ENCODE measurements at places on chromosomes 11 and 22.

DNA sequence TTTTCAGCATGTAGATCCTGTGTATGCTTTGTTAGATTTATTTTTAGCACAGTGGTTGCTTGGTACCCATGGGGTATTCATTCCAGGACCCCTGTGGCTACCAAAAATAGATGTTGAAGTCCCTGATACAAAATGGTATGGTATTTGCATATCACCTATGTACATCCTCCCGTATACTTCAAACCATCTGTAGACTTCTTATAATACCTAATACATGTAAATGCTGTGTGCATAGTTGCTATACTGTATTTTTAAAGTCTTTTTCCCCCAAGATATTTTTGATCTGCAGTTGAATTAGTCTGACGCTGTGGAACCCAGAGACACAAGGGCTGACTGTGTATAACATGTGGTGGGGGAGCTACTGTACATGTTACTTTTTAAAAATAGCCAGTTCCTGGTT is 101.1 kb downstream of the ATXN10 start:
- no peak for DNase-seq

- no peak for DNase-seq
Measured at GRCh38 chr11:8222820-8223512, 40.7 kb downstream of the LMO1 start.

DNA sequence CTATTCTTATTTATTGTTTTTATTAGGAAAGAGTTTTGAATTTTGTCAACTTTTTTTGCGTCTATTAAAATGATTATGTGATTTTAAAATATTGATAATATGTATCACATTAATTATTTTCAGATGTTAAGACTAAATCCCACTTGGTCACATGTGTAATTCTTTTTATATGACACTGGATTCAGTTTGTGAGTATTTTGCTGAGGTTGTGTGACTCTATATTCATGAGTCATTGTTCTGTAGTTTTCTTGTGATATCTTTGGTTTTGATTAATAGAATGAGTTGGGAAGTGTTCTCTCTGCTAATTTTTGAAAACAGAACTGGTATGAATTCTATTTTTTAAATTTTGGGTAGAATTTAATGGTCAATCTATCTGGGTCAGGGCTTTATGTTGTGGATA is 317.9 kb downstream of the ETS1 start:
- no peak for DNase-seq

- no peak for DNase-seq
Measured at GRCh38 chr11:102451041-102451680, 1.4 kb downstream of the TMEM123 start.

GRCh38 chr22:25172153-25172552 is 27.5 kb upstream of the CRYBB3 start:
- DNase-seq = no peak

DNA sequence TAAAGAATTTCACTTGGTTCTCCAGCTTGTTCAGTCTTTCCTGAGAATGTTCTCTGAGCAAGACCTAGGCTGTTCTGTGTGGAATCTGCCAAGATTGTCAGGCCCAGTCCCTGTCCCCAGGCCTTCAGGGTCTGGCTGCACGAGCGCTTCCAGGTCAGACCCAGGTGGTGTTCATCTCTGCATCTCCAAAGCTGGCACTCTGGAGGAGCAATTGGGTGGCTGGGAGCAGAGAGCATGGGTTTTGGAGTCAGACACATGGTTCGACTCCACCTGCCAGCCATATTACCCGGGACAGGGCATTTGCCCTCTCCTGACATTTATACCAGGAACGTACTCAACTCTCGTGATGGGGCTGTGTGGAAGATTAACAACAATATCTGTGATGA is 8.8 kb downstream of the CD5 start:
- no peak for DNase-seq

DNA sequence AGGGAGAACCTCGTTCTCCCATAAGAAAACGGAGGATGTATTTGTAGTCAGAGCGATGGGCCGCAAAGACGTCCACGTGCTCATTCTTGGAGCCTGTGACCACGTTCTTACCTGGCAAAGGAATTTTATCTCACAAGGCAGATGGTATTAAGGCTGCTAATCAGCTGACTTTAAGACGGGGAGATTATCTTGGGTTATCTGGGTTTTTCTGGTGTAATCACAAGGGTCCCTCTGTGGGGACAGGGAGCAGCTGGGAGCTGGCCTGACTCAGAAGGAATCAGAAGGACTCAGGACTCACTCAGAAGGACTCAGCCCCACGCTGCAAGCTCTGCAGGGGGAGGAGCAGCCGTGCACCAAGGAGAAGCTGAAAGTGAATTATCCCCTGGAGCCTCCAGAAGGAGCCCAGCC is 7.5 kb upstream of the SIGIRR start:
- no peak for DNase-seq

- DNase-seq = no peak
Measured at GRCh38 chr11:121533601-121534000, 80.8 kb upstream of the SORL1-AS1 start.

DNA sequence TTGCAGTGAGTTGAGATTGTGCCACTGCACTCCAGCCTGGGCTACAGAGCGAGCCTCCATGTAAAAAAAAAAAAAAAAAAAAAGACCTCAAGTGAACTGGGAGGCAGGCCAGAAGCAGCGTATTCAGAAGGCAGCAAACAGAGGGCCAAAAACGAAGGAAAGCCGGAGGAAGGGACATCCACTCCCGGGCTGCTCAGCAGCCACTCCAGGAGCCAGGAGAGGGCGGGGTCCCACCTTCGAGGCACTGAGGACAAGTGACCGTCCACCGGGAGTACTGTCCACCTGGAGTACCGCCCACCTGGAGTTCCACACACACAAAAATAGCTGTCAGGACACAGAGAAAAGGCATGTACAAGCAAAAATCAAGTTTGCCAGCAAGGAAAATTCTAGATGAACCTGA is 5.5 kb downstream of the TOLLIP start:
- DNase-seq = no peak

GRCh38 chr11:61102667-61103571 is 630 bp downstream of the CD5 start:
- DNase-seq = no peak

DNA sequence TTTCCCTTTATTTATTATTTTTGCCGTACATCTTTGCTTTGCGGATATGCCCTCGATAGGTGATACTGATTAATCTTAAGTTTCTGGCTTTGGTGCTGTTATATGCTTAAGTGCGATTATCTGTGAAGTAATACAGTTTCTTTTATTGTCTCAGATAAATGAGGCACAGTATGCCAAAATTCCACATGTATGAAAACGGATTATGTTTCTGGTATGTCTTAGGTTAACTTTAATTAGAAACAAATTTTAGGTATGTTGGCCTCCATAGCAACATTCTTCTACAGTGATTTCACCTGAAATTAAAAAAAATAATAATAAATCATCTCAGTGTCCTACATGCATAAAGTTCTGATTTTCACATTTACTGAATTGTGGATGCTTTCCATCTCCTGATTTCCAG is 119.2 kb downstream of the ARHGAP42 start:
- DNase-seq = no peak

GRCh38 chr11:119178166-119178680 is 7.1 kb upstream of the NHERF4 start:
- DNase-seq = no peak

DNA sequence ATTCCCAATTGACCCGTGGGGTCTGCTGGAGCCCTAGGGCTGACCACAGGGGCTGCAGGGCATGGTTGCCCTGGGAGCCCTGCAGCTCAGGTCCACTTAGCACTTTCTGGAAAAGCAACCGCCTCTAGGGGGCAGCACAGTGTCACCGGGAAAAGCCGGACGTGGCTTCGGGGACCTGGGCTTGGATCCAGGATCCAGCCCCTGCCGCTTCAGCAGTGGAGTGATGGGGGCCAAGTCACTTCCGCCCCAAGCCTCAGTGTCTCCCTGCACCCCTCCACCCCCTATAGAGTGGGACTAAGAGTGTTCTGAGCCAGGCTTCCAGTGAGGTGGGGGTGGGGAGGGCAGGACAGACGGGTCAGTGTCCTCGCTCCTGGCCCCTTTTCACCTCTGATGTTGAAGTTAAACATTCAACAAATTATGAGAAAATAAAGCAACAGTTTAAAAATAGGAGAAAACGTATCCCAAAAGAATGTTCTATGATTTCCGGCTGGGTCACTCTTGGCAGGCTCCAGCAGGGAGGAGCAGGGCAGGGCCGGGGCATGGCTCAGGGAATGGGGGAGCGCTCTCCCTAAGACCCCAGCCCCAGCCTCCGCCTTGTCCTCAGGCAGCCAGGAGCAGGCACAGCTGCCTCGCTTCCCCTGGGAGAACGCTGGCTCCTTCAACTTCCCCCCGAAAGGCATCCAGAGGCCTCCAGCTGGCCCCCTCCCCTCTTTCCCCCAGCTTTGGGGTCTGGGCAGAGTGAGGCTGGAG is 96.5 kb upstream of the FGF3 start:
- DNase-seq = peak; percentile 31

- DNase-seq = no peak
Measured at GRCh38 chr22:48234011-48234410, 1471.6 kb downstream of the TBC1D22A start.

GRCh38 chr11:123431619-123432018 is 1.6 kb downstream of the GRAMD1B start:
- no peak for DNase-seq

DNA sequence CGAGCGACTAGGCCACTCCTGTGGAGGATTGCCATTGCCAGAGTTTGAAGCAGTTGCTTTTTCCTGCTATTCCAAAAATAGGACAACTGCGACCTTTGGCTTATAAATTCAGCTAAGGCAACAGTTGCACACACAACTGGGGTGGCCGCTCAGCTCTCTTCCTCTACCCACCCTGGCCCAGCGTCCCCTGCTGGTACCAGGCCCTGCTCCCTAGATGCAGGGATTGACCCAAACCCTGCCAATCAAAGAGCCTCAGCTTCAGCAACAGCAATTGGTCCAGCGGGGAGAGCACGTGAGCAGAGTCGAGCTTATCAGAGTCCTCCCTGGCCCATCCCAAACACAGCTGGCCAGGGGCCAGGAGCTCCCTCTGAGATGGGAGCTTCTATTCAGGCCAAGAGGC is 22.0 kb upstream of the CABP2 start:
- DNase-seq = no peak

DNA sequence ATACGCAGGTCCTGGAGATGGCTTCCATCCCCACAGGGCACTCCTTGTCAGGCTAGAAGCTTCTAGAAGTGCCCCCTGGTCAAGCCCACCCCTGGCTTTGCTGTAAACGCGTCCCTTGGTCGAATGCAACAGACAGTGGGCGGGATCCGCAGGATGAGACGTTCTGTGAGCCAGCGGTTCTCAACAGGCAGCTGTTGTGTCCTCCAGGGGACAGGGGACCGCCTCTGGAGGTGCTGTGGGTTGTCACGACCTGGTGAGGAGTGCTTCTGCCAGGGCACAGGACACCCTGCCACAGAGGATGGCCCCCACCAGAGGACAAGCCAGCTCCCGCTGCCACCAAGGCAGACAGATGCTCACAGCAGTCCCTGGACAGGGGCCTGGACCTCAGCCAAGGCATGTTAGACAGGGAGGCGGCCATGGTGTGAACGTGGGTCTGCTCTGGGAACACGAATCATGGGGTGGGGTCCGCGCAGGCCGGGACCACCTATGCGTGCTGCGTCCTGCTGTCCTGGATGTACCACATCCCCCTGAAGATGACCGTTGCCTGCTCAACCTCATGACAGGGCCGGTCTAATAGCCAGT is 11.7 kb downstream of the CRELD2 start:
- DNase-seq = no peak

Data from RWPE1 (cell line).